ENCODE measurements at places on chromosomes 5 and 9.

- no peak for DNase-seq
Measured at GRCh38 chr5:165333623-165334022, 1828.2 kb downstream of the MAT2B start.

GRCh38 chr5:98779264-98779877 lies 5.9 kb downstream of the RGMB start:
- DNase-seq, result peak; percentile 60

GRCh38 chr5:127029581-127030258 lies 638 bp downstream of the MARCHF3 start:
- DNase-seq, result peak; percentile 74

GRCh38 chr5:9284272-9284671 lies 261.6 kb downstream of the SEMA5A start:
- no peak for DNase-seq

DNA sequence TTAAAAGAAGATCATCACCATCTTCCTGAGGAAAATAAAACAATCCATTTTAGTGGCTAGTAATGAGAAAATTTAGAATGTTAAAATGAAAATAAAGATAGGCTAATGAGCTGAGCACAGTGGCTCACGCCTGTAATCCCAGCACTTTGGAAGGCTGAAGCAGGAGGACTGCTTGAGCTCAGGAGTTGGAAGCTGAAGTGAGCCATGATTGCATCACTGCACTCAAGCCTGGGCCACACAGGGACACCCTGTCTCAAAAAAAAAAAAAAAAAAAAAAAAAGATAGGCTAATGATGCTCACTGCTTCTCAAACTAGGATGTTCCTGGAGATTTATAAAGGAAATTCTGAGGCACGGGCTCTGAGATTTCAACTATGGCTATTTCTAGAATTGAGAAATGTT lies 50.3 kb downstream of the CPLANE1 start:
- DNase-seq, result no peak
